ENCODE measurements at places on chromosomes 7 and 10. TPM values are rescaled to one million over a fixed set of nuclear protein-coding genes. Genes with fewer than 3 reads are reported as not detected.

- DNase-seq, result no peak
Measured at GRCh38 chr10:92696606-92697383, 7.0 kb downstream of the HHEX start.

GRCh38 chr10:246431-246830, 111.2 kb downstream of the ZMYND11 start:
- no peak for DNase-seq

DNA sequence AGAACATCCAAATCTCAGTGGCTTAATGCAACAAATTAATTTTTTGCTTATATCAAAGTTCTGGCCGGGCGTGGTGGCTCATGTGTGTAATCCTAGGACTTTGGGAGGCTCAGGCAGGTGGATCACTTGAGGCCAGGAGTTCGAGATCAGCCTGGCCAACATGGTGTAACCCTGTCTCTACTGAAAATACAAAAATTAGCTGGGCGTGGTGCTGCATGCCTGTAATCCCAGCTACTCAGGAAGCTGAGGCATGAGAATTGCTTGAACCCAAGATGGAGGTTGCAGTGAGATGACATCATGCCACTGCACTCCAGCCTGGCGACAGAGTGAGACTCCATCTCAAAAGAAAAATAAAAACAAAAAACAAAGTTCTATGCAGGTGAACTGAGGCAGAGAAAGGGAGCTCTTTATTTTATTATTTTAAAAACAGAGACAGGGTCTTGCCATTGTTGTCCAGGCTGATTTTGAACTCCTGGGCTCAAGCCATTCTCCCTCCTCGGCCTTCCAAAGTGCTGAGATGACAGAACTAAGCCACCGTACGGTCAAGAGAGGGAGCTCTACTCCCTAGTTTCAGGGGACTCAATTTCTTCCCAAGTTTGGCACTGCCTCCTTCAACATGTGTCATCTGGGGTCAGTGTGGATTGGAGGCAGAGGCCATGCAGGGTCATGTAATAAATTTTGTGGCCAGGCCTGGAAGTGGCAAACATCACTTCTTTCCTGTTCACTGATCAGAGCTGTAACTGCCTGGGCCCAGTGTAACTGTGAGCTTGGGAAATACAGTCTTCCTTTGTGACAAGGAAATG, 2.4 kb downstream of the ADCK2 start:
- peak; percentile 41 for DNase-seq

DNA sequence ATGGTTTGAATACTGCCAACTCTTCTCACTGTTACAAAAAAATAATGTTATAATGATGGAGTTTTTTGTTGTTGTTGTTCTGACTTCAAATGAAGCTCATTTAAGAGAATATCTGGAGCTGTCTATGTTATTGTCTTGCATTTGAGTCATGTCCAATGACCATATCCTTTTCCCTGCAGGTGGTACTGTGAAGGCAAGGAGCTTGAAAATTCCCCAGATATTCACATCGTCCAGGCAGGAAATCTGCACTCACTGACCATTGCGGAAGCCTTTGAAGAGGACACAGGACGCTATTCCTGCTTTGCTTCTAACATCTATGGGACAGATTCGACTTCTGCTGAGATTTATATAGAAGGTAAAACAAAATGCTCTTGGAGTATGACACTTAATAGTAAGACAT, 33.5 kb downstream of the MYPN start:
- DNase-seq, result no peak

GRCh38 chr7:132450696-132451095, 125.6 kb downstream of the PLXNA4 start:
- DNase-seq, result no peak

DNA sequence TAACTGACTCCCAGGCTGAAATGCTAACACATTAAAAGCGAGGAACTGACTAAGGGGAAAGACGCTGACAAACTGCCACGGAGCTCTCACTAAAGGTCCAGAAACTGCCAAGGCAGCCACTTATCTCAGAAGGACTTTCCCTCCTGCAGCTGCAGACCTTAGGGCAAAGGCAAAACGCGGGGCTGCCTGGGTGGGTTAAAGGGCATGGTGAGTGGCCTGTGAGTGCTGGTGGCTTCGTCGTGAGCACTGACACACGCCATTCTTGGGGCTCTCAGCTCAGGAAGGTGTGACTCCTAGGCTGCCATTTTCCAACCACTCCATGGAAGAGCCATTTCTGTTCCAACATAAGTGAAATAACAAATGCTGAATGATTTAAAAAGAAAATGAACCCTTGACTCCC, 232.5 kb downstream of the COBL start:
- DNase-seq, result no peak

DNA sequence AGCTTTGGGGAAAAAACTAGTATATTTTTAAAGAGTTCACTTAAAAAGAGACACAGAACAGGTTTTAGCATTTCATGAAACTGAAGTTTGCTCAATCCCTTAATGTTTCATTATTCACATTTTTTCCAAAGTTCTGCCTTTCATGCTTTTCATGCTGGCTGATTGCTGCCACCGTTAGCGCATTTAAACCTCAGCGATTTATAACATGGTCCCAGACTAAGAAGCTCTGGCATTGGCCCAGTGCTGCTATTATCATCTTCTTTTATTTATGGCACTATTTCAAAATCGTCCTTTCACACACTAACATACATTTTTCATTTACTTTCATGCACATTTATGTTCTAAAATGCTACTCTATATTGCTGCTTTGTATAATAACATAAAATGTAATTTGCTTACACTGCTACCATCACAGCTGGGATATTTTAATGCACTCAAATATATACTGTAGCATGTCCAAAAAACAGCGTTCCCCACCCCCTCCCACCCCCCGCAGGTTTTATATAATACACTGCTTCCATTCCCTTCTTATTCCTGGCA, 141.9 kb downstream of the MPP7 start:
- DNase-seq, result no peak

Gene ARL3
- polyA plus RNA-seq, result 15.8 TPM

Gene MSMB
- not detected for polyA plus RNA-seq

Gene EGR2
- 2.2 TPM for polyA plus RNA-seq

Gene GNGT1
- not detected for polyA plus RNA-seq
